Left forelimb (tissue), 1 donor: ENCODE measurements at places on chromosomes 7 and 10.

DNA sequence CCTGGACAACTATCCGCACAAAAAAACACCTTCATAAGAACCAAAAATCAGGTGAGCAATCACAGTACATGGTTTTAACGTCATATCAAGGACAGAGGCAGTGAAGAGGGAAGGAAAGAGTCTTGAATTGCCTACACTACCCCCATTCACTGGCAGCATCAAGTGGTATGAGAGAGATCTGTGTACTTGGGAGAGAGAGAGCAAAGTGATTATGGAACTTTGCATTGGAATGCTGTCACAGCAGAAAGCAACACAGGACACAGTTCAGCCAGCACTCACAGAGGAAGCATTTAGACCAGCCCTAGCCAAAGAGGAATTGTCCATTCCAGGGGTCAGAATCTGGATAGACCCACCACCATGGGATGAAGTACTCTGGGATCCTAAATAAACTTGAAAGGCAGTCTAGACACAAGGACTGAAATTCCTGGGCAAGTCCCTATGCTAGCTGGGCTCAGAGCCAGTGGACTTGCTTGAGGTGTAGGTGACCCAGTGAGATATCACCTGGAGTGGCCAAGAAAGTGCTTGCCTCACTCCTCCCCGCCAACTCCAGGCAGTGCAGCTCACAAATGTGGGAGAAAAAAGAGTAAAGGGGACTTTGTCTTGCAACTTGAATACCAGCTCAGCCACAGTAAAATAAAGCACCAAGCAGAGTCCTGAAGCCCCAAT, 30.5 kb upstream of the SFTPD start:
- no peak for DNase-seq

DNA sequence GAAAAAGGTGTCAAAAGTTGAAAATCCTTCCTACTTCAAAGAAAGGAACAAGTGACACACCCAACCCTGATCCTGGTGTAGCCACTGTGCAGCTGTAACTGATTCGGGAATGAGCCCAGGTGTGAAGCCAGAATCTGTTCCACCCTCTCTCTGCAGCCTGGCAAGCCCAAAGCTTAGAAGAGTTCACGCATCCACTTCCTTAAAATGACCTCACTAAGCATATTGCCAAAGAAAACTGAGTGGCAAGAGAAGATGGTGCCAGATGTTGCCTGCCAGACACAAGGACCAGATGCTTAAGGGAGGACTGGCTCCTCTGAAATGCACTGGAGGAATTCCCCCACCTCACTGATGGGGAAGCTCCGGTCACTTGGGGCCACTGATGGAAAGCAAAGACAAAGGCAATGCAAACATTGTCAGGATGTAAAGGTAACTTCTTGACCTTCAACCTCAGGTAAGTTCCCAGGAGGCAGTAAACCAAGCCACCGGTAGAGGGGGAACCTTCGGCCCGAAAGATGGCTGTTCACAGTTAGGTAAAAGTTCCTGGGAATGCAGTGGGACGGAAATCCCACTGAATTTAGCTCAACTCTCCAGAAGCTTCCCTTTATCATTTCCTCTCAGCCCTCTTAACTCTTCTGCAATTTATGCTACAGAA, 554.9 kb downstream of the KCNMA1 start:
- no peak for DNase-seq

GRCh38 chr7:50644586-50644985, 79.4 kb upstream of the DDC start:
- no peak for DNase-seq

DNA sequence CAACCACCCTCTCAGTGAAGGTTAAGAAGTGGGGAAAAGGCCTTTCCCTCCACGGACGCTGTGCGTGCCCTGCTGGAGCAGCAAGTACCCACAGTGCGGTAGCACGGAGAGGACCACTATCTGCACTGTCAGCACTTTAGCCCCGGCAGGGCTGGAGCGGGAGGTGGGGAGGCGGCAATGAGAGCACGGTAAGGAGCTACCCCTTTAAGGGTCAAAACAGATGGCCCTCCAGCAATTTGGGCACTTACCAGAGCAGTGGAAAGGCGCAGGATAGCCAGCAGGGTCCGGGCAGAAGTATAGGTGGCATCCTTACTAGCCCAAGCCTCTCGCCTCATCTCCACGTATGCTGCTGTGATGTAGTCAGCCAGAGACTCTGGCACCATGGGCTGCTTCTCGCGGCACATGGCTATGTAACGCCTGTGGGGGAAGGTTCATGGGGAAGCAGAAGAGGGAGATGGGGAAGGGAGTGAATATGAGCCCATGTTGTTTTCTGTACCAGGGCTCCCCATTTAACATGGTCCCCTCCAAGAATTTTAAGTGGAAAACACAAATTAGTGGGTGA, 5.2 kb downstream of the COPS6 start:
- DNase-seq, result no peak

DNA sequence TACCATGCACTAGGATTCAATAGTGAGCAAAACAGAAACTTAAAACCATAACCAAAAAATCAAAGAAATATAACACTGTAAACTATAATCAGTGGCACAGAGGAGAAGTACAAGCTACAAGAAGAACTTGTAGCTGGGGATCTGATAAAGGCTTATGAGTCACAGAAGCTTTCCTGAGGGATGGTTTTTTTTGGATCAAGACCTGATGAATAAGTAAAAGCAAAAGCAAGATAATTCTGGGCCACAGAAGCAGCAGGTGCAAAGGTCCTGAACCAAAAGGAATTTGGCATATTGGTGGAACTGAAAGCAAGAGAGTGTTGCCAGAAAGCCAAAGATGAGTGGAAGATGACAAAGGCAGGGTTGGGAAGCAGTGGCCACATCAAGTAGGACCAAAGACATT, 37.4 kb upstream of the BET1 start:
- no peak for DNase-seq

DNA sequence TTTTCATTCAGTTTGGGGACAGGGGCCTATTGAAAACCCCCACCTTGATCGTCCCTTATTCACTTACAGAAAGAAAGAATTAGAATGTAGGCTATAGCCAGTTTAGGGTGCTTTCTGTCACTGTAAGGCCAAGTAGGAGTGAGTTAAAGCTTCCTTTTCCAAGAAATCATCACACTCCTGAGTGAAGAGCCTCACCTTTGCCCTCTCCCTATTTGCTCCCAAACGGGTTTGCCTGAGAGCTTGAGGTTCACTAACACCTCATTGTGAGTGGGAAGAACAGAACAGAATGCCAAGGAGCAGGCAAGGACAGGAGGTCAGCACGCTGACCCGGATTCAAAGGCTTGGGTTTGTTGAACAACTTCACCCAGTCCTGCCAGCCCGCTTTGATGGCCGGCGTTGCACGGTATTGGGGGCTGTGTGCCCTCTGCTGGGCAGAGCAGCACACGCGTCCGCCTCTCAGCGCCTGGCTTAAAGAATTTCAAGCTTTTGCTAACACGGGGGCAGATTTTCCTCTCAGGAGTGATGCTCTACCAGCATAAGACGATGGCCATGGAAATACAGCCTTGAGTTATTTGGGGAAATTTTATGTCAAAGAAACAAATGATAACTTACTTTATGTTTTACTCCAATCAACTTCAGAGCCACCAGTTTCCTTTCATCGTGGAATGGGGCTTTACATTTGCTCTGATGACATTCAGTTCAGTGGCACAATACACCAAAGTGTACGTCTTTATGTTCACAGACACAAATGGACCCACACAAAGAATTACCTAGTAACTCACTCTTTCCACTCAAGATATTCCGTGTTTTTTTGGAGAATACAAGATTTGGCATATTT, 470.0 kb downstream of the SUGCT start:
- DNase-seq, result peak; percentile 68

DNA sequence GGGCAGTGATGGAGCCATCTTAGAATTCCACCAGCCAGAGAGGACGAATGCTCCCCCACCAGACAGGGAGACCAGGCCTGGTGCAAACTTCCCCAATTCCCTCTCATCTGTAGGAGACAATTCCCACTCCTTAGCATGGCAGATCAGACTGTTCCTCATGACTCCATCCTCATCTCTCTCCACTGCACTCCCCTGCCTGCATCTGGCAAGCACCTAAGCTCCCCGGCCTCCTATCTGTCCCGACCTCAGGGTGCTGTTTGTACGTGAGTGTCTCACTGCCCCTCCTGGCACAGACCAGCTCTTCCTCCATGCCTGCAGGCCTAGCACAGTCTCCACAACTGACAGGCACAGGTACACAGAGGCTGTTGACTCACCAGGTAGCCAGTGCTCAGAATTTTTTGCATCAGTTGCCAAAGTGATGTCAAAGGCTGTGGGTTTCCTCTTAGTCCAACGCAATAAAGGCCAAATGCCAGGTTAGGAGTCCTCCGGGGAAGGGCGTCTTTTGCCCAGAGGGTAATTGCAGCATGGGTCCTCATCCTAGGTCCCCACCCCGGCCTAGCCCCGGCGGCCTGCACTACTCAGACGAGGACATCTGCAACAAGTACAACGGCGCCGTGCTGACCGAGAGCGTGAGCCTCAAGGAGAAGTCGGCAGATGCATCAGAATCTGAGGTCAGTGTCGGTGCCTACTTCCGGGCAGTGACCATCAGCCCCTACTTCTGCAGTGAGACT, 436.8 kb upstream of the FOXK1 start:
- DNase-seq, result no peak

GRCh38 chr10:25046641-25047040, 30.2 kb downstream of the THNSL1 start:
- no peak for DNase-seq

DNA sequence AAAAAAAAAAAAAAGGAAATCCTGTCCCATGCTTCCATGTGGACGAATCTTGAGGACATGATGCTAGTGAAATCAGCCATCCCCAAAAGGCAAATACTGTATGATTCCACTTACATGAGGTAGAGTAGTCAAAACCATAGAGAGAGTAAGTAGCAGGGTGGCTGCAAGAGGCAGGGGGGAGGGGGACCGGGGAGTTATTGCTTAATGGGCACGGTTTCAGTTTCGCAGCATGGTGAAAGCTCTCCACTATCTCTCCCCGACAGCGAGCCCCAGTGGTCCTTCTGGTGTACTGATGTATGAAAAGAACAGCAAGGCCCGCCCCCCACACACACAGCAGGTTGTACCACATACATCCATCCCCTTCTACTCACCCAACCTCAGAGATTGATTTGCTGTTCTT, 32.8 kb downstream of the NOD1 start:
- no peak for DNase-seq

- DNase-seq, result no peak
These were observed 168.8 kb downstream of the RNF216 start for GRCh38 chr7:5612695-5613094.
